ENCODE measurements at places on chromosomes 2 and 18.

DNA sequence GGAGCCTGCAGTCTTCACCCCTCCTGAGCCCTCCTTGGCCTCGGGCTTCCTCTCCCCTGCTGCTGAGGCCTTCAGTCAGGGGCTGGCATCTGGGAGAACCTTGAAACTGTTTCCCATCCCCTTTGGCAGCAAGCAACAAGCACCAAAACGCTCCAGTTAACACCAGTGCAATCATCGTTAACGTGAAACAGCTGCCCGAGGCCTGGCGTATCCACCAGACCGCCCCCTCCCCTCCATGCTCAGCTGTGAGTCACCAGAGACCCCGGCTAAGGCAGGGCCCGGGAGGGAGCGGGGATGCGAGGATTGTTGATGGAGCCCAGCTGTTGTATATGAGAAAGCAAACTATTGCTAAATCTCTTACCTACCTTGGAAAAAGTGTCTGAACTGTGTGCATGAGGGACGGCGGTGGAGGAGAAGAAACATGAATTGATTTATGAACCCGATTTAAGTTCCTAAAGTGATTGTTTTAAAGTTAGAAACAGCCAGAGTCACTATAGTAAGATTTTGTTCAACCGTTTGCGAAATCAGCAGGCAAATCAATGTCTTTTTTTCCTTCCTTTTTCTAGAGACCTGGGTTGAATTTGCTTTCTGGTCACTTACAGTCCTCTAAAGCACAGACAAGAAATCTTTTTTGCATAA, 5.2 kb downstream of the ZFP36L2 start:
- no peak for DNase-seq

DNA sequence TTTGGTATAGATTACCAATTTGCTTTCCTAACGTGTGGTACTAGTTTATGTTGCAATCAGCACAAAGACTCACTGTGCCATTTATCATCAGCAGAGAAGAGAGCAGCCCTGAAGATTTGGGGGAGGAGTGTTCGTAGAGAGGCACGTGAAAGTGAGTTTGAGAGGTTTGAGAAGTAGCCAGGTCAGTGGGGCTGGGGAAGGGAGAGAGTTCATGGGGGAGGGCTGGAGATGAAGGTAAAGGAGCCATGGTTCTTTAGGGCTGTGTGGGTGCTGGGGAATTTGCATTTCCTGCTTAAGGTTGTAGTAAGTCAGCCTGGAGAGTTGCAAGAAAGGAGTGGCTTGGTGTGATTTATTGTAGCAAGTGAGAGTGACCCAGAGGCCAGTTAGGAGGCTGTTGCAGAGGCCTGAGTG, 172.1 kb downstream of the NEDD4L start:
- no peak for DNase-seq

DNA sequence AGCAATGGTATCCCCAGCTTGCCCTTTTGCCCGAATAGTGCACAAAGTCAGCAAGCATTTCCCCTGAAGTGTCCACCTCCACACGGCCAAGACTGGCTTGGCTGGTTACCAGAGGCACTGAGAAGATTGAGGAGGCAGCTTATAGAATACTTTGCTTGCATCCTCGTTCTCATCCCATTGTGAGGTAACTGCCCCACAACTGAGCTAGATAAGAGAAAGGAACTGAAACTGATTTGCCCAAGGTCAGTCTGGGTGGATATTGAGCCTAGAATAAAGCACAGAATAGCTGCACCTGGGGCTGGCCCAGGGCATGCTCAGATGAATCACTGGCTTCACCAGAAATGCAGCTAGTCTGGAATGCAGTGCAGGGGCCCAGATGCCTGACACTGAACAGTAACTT, 32.7 kb upstream of the MAP4K3 start:
- no peak for DNase-seq

- DNase-seq = no peak
Observed at GRCh38 chr2:209425471-209426071, 1.7 kb downstream of the MAP2 start.

DNA sequence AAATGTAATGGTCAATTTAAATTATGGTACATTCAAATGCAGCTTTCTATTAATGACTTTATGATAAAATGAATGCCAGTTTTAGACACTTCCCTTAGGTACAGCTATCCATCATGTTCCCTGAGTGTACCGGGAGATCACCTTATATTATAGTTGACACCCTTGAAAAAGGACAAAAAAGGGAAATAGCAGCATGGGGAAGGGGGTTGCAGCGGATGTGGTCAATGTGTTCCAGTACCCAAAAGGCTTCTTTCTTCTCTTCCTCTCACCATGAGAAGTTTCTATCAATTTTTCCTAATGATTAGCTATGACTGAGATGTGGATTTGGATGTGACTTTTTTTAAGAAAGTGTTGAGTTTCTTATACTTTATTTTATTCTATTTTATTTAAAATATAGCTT, 154.4 kb downstream of the CCDC85A start:
- DNase-seq = no peak

GRCh38 chr2:110804915-110805314, 72.5 kb downstream of the ACOXL start:
- DNase-seq = peak; percentile 10

DNA sequence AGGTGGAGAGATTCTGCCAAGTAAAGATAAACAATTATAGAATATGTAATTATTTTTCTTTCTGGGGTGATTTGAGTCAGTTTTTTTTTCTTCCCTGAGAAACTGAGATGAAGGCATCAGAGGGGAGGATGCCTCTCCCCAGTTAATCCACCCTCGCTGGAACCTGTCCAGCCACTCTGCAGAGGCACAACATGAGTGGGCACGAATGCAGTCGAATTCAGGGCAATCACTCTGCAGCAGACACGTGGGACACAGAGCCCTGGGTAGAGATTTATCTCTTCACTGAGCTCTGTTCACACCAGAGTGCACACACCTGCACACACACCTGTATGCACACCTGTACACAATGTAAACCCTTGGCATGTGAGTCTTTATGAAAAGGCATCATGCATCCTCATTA, 154.2 kb downstream of the DCDC2C start:
- DNase-seq = no peak

DNA sequence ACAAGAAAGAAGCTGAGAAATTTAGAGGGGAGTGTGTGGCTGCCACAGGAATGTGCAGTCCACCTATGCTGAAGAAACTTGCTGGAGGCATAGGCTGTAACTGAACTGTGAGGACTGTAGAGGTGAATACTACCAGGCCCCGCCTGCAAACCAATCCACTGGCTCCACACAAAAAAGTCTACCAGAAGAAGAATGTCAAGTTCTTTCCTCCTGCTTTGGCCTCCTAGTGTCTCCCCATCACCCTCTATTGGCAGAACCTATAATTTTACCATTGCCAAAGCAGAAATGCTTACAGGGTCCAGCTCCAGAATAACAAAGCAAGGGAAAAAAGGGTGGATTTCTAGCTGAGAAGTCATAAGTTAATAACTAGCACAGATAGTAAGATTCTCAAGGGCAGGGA, 5.9 kb upstream of the ATP5MC3 start:
- DNase-seq = no peak

DNA sequence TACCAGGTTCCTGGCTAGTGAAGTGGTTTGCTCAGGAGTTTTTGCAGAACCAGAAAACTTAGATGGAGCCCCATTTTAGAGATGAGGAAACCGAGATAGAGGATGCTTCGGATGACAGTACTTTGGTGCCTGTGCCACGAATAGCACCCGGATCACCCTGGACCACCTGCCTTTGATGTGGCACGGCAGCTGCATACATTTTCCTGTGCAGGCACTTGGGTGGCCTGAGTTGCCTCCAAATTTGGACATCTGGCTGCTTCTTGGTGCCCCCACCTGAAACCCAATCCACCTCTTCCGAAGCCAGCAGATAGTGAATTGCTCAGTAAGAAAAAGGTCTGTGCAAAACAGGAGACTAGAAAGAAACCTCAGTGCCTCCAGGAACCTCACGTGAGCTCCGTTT, 140.6 kb upstream of the ID2 start:
- no peak for DNase-seq

GRCh38 chr2:152176113-152176714, 651 bp upstream of the STAM2 start:
- DNase-seq = no peak

DNA sequence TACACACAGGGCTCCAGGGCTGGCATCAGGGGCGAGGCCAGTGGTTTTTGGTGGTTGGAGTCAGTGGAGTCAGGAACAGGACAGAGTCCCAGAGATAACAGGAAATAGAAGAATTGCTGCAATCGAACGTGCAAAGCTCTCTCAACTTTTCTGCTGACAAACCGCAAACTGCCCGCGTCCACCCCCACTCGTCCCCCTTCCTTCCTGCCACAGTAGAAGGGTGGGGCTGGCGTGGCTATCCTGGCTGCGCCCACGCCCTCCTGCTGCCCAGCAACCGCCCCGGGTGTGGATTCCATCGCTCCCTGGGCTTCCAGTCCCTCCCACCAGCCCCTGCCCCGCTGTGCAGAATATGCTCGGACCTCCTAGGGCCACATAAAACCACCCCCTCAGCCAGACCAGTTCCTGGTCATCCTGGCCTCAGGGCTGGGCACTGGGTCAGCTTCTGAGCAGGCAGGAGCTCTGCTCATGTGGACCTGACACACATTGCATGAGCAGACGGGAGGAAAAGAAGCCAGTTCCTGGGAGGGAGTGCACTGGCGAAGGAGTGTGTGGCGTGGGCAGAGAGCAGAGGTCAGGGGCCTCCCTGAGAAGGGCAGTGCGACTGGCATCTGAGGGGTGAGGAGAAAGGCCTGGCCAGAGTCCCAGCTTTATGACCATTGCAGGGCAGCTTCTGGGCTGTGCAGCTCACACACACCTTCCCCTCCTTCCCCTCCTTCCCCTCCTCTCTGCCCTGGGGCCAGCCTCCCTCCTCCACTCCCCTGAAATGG, 85.4 kb upstream of the ATG16L1 start:
- no peak for DNase-seq

GRCh38 chr2:99666256-99666655, 176.4 kb upstream of the REV1 start:
- DNase-seq = no peak

GRCh38 chr2:32810909-32811495, 135.8 kb upstream of the LTBP1 start:
- DNase-seq = no peak

- no peak for DNase-seq
Observed at GRCh38 chr2:196169516-196169915, 1.9 kb downstream of the STK17B start.

- DNase-seq = no peak
Observed at GRCh38 chr2:85310330-85310729, 17.5 kb downstream of the TGOLN2 start.

DNA sequence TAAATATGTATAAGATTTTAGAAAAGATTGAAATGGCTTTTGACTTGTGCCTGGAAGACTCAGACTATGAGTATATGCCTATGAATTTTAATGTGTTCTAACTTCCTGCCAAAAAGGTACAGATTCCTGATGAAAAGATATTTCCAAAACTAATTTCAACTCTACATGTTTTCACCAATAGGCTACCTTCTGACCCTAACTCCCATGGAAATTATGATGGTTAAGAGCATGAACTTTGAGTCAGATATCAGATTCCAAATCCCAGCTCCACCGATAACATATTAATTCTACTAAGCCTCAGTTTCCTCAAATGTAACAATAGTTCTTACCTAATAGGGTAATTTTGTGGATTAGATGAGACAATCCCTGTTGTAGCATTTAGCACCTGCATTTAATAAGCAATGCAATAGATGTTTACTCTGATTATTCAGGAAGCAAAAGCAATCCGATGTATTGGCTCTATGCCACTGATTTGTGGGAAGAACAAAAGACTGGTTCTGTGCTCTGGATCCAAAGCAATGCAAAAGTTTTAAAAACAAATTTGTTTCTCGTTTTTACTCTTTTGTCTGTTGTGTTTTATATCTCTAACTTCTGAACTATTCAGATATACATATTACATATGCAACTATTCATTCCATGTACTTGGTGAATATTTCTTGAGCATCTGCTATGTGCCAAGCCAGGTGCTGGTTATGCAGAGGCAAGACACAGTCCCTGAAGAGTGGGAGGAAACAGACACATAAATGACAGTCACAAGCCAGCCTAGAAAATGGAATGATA, 115.4 kb downstream of the GATA6 start:
- no peak for DNase-seq

DNA sequence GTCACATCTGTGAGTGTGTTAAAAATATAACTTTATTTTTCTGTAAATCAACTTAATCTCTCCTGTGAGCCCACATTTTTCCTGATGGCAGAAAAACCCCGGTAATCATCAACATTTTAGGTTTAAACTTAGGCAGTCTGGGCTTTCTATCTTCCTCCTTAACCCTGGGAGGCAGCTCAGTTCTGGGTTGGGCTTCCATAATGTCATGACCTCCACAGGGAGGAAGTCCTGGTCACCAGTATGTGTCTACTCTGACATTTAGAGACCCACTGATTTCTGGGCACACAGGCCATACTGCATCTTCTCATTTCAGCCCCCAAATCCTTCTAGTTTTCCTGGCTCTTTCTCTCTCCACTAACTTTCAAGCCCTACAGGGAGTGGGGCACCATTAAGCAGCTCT, 181.2 kb downstream of the DYSF start:
- DNase-seq = no peak

DNA sequence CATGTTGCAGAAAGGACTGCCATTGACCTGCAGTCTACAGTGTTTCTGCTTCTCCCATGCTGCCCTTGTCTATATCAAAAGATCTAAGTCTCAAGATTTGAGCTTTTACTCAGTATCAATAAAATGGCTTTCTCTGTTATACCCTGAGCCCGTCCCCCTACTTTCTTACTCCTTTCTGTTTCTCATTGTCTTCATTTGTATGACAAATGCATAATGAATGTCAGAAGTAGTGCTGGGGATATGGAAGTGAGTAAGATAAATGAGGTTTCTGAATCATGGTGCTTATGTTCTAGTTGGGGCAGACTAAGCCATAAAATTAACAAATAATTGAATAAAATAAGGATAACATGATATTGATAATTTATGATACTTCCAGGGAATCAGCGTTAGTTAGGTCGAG, 128.6 kb downstream of the PARD3B start:
- DNase-seq = no peak

GRCh38 chr2:169189132-169189531, 119.8 kb downstream of the DHRS9 start:
- no peak for DNase-seq

DNA sequence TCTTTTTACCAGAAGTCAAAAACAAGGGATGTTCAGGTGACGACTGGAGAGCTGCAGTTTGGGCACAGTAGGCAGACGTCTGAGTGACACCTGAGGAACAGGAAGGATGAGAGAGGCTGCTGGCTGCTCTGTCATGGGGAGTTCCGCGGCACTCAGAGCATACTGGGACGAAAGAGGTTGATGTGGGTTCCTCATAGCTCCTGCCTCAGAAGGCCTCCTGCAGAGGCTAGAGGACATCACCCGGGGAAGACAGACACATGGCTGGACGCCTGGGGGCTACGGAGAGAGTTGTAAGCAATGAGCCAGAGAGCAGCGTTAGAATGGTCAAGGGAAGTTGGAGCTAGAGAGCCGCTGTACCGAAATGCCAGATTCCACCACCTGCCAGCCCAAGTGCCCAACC, 45.1 kb upstream of the GLI2 start:
- DNase-seq = no peak

DNA sequence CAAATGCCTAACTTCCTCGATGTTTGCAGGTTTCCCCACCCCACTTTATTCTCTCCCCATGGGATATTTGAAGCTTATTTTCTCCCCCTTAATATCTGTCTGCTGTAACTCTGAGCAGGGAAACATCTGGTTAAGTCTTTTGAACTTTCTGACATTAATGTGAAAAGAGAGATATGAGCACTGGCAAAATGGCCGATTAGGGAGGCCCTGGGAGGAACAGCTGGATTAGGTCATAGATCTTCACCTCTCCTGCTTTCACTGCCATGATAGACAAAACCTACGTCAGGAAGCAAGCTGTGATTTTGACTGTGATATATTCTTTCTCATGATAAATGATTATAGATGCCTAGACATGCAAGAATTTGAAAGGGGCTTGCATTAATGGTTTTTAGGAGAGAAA, 43.6 kb downstream of the LYPD6B start:
- no peak for DNase-seq

GRCh38 chr18:62576845-62577512, 54.2 kb downstream of the ZCCHC2 start:
- no peak for DNase-seq
